ENCODE measurements at places on chromosomes 7 and 10.

DNA sequence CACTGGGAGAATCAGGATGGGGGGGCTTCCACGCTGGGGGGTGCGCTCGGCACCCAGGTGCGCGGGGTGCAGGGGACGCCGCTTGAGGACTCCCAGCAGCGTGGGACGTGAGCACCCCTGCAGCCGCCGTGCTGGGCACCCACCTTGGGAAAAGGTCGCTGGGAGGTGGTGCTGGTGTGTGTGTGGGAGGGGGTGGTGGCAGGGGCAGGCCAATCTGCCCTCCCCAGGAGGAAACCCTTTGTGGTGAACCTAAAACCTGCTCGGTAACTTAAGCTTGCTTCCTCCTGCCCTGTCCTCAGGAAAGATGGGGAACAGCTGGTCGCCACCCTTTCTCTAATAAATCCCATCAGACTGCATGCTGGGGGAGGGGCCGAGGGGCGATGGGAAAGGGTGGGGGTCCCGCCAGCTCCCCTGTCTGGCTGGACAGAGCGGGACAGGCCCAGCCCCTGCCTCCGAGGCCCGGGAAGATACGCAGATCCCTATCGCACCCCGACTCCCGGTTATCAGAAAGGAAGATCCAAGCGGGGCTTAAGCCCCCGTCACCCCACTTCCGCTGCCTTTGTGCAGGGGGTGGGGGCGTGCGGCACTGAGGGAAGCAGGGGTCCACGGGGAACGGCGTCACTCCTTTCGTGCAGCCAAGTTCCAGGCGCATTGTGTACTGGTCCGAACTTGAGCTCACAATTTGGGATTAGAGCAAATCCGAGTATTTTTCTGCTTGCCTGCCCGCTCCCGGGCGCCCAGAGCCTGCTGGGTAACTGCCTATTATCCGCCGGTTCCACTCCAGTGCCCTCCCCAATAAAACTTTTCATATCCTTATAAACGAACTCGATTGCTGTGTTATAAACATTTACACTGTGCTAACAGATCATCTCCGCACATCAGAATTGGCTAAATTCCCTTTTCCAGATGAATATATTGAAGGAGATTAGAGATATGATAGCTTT lies 64.6 kb downstream of the UNCX start:
- DNase-seq = no peak

GRCh38 chr7:47190462-47190861 lies 391.4 kb downstream of the TNS3 start:
- DNase-seq = no peak

DNA sequence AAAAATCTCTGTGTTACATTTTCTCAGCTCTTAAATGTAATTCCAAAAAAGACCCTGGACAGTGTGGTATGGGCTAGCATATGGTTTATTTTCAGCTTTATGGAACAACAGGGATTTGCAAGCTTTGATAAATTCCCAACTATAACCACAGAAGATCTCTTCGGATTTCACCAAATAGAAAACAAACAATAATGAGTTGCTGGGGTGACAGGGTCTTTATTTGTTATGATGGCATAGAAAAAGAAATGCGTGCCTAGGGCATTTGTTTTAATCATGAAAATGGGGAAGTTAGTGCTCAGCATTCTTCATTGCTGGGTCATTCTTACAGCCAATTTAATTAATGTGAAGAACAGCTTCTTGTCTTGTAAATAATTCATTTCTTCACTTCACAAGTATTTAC lies 139.0 kb downstream of the LRRN3 start:
- peak; percentile 28 for DNase-seq

- no peak for DNase-seq
These were observed 37.0 kb upstream of the PDCD4 start for GRCh38 chr10:110834629-110835301.

DNA sequence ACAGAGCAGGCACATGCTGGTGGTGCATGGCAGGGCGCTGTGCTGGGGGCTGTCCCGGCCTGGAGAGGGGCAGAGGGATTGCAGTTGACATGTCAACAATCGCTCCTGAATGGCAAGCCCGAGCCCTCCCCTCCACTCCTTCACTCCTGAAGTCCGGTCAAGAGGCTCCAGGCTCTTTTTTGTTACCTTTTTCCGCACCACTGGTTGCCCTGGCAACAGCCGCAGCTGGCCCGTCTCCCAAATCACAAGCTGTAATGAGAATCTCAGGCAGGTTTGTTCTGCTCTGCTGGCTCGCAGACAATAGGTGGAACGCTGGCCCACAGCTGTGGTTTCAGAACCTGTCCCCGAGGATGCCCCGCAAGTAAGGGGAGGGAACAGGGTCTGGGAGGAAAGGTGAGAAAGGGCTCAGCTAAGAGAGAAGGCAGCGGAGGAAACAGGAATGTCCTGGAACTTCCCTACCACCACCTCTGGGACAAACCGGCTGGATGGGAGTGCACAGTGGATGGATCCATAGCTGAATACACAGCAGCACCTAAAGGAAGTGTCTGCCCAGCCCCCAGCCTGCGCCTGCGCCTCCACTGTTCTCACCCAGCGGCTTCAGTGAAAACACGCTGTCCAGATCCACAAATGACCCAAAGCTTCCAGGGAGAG lies 58.9 kb downstream of the CALML3 start:
- no peak for DNase-seq

- no peak for DNase-seq
These were observed 225.3 kb downstream of the KIF20B start for GRCh38 chr10:89926736-89927135.

DNA sequence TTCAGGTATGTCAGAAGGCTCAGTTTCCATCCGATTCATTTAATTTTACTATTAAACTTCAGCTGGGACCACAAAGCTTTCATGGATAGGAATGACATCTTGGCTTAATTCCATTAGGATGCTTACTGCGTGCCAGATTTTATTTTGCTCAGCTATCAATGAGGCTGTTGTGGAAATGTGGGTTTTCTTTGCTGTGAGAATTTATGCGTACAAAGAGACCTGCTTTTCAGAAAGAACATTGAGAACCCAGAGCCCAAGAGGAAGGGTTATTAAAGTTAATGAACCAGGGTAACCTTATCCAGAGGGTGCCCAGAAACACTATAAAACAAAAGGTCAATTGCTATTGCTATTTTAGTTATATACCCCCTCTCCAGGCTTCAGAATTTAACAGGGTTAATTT lies 98.3 kb downstream of the MKLN1 start:
- DNase-seq = no peak

DNA sequence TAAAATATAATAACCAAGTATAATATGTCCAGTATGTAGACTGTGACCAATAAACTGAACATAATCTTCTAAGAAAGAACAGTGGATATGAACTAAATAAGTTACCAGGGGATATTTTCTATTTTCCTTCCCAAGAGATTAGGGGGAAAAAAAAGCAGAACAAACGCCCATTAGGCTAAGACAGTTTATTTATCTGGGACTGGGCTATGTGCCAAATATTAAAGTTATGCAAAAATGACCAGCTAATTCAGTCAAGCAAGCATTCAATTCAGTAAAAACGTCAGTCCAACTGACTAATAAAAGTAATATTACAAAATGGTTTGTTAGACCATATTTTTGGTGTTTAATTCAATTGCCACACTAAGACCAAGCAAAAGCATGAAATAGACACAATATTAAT lies 122.2 kb downstream of the TSPAN12 start:
- peak; percentile 4 for DNase-seq

- no peak for DNase-seq
These were observed 5.0 kb upstream of the NFE2L3 start for GRCh38 chr7:26147030-26147429.

GRCh38 chr7:84372712-84373111 lies 178.1 kb upstream of the SEMA3A start:
- peak; percentile 22 for DNase-seq

DNA sequence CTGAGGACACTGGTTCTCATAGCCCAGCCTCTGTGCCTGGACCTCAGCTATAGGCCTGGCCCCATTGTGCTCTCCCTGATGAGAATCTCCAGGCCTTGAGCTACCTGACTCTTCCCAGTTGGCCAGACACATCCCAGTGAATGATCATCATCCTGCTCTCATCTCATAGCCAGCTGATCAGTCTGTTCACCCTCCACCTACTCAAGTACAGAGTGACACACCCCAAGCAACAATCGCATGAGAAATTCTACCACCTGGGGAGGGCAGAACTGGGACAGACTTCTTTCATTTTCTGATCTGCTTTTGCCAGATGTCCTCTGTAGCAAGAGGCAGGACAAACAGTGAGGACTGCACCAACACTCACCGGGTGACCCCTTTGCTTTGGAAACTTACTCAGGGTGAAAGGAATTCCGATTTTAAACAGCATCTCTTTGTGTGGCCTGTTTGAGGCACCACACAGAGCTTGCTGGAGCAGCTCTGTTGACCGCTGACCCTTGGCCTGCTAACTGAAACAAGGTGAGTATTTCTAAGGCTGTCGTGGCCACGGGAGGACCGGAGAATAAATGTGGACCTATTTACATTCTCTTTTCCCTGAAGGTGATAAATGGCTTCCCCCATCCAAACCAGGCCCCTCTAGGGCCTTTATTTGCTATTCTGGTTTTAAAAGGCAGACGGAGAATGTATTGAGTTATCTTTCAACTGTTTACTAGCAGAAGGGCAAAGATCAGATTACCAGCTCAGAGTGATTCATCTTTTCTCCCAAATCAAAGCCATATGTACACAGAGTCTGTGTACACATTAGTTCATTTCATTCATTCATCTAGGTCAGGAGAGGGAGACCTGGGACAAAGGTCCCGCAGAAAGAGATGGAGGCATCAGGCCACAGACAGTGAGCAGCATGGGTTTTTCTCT lies 181.4 kb upstream of the TNS3 start:
- peak; percentile 91 for DNase-seq

- DNase-seq = peak; percentile 76
These were observed 4.2 kb upstream of the NANOS1 start for GRCh38 chr10:119025336-119025735.

DNA sequence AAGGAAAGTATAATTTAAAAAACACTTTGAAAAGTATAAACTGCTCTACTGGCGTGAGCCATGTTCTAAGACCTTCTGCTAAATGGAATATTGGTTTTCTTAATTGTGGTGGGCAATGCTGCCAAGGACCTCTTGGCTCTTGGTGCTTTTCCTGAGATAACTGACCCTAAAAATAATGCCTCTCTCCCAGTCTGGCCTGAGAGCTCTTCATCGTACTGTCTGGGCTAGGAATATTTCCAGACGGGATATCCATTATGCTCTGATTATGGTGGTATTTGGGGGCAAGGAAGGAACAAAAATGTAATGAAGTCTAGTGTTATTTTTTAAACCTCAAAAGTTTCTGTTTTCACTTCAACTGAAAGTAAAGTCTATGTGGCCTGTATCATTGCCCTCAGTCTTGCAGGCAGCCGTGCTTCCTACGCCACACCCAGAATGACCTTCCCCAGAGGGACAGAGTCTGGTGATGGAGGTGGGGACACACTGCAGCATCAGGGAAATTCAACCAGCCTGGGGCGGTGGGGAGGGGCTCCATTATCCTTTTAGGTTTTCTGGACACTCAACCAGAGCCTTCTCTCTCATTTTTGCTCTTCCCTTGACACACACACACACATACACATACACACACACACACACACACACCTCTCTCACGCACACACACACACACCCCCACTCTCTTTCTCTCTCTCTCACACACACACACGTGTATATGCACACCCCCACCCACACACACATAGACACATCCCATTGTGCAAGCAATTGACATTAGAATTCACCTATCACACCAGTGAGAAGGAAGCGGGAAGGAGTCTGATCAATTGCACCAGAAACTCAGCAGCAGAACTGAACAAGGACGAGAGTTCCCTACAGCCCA lies 99.6 kb downstream of the LRRC18 start:
- no peak for DNase-seq

GRCh38 chr7:100963386-100963785 lies 6.0 kb upstream of the MUC12 start:
- no peak for DNase-seq

DNA sequence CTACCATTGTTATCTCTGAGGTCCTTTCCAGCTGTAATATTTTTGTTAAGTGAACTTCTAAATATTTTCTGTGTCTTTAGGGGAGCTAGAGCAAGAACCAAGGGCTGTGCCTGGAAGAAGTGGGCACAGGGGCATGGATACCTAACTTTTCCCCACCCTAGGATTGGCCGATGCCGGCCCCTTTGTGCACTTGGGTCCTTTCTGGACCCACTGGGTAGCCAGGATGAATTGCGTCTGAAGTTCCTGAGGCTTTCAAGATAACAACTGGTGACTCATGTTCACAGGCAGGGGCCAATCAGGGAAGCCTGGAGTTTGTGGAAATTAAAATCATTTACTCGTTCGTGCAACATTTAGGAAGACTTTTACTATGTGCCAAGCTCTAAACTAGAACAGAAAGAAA lies 758 bp downstream of the DPCD start:
- no peak for DNase-seq

DNA sequence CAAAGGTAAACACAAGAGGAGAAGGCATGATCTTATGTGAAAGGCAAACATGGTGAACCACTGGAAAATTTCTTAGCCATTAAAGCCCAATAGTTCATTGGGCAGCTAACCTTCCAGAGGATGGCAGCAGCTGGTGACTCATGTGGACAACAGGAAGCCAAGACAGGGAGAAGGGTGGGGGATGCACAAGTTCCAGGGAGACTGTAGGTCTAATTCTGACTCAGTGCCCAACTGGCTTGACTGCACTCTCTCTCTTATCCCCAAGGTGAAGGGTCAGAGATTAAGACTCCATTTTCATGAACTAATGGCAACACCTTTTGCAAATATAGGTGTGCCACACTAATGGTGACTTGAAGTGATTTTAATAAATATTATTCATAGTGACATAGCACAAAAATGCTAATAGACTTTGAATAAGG lies 47.9 kb upstream of the SLC35B4 start:
- DNase-seq = peak; percentile 15

DNA sequence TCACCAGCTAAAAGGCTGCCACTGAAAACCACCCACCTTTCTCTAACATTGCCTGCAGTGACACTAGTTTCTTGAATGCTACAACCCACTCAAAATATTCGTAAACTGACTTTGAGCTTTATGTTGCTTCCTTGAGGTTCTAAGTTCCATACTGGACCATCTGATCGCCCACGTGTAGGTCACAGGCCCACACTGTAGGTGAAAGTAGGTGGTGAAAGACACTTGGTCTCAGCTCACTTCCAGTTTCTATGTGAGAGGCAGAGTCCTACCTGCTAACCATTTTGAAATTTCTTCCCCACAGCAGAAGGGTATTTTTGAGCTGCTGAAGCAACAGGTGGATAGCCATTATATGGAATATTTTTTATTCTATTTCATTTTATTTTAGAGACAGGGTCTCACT lies 97.3 kb downstream of the MYO3A start:
- no peak for DNase-seq

DNA sequence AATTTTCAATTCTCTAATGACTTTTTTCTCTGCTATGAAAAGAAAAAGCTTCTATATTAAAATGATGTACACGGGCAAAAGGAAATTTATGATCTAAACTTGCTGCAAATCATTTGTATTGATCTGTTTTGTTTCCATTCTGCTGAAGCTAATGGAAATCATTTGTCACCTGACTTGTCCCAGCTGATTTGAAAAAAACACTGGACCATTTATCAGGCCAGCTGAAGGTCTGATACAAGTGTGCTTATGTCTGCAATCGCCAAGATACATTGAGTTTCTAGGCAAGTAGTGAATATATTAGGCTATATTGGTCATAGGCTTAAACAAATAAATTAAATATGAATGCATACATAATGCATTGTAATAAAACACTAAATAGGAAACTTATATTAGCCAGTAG lies 1309.7 kb downstream of the REEP3 start:
- DNase-seq = no peak
